CD4-positive, alpha-beta T cell treated with Interleukin-17A for 4 hours (primary cell): ENCODE measurements at places on chromosomes 6 and 20.

- DNase-seq, result no peak
Observed at GRCh38 chr20:29298759-29299613, 1958.5 kb upstream of the DEFB115 start.

DNA sequence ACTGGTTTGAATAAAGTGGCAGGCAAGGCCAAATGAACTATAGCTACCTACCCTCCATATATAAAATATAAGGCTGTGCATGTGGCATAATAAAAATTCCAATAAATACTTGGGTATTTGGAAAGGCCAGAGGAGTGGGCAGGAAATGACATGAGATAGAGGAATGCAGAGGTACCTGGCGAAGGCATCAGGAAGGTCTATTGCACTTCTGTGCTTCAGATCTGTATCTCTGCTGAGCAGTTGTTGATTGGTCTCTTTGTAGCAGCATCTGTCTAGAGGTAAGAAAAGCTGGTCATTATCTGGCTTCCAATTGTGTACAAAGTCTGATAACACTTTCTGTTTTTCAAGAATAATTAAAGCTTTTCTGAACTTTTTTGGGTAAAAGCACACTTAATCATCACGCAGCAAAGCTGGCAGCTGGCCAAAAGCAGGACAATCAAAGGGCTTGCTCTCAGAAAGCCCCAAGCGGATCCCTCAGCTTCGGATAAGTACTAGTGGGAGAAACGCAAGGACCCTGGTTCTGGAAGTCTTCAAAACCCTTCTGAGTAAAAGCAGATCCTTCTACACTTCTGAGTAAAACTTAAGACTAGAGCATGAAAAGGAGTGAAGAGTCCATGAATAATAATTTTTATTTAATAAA is 120.1 kb upstream of the TCF21 start:
- no peak for DNase-seq

DNA sequence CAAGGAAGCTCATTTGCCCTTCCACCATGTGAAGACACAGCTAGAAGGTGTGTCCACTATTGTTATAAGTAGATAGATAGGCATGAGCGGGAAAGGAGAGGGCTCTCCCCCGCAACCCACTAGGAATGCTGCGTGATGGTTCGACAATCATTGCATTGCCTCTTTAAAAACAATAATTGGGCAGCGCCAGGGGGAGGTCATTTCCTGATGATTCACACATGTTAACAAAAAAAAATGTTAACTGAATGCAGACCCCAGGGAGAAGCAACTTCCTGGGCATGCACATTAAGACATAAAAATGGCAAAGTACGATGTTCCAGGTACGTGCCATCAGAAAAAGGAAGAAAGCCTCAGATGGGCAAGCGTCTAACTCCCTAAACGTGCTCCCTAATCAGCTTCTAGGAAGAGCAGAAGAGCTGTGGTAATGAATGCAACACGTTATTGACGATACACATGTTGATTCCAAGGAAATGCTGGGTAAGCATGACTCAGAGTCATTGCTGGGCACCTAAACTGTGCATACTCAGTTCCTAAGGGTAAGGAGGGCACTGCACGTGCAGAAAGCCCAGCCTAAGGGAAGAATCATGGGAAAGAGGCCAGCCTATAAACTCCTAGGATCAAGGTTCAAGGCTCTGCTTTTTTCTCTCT is 113.7 kb downstream of the FAM217A start:
- DNase-seq, result no peak

DNA sequence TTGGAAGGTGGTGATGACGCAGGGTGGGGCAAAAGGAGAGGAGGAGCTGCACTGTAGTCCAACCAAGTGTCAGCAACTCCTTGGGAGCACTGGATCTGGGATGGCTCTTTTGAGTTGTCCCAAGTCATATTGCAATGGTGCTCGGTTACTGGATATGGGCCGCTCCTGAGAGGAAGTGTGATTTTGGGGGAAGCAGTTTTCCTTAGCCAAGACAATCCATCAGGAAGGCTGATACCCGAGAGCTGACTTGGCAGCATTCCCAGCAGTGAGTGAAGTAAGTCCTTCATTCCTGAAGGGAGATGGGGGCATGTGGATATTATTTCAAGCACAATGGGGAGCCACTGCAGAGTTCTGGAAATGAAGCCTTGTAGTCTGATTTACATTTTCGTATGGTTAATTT is 354.1 kb downstream of the RFPL4B start:
- DNase-seq, result no peak

- DNase-seq, result no peak
Observed at GRCh38 chr6:126886106-126886505, 232.4 kb upstream of the RSPO3 start.

GRCh38 chr6:107763946-107764345 is 60.2 kb downstream of the SCML4 start:
- DNase-seq, result no peak

- DNase-seq, result no peak
Observed at GRCh38 chr6:32152769-32153563, 975 bp upstream of the PPT2 start.

DNA sequence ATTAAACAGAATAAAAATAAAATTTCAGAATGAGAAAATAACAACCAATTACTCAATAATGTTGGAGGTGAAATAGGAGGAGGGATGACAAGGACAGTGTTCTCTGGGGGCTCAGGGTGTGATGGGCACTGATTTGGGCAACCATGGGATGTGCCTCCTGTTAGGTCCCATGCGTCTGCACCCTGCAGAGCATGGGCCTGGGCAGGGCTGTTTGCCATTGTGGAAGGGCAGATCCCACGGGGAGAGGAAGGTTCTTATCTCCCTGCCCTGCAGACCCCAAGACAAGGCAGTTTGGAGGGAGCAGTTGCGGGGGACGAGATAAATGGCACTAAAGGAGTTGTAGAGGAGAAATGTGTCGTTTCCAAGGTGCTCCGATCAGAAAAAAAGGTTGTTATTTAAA is 206.3 kb downstream of the THBS2 start:
- no peak for DNase-seq

GRCh38 chr6:24382220-24382540 is 20.6 kb upstream of the MRS2 start:
- DNase-seq, result no peak

DNA sequence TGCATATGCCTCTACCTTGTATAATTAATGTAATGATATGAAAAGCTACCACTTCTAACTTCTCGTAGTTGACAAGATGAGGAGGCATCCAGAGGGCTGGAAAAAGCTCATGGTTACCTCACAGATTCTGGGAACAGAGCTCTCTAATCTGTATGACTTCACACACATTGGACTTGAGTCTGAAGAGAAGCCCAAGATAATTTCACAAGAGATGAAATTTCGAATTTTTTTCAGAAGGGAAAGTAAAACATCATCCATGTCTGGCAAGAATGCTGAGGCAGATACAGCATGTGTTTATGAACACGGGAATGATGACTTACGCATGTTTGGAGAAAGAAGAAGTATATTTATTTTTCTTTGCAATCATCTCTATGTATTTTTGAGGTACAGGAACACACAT is 141.8 kb upstream of the TENT5A start:
- no peak for DNase-seq
